IPS-NIHi11 (cell line): ENCODE measurements at places on chromosomes 13 and 19.

DNA sequence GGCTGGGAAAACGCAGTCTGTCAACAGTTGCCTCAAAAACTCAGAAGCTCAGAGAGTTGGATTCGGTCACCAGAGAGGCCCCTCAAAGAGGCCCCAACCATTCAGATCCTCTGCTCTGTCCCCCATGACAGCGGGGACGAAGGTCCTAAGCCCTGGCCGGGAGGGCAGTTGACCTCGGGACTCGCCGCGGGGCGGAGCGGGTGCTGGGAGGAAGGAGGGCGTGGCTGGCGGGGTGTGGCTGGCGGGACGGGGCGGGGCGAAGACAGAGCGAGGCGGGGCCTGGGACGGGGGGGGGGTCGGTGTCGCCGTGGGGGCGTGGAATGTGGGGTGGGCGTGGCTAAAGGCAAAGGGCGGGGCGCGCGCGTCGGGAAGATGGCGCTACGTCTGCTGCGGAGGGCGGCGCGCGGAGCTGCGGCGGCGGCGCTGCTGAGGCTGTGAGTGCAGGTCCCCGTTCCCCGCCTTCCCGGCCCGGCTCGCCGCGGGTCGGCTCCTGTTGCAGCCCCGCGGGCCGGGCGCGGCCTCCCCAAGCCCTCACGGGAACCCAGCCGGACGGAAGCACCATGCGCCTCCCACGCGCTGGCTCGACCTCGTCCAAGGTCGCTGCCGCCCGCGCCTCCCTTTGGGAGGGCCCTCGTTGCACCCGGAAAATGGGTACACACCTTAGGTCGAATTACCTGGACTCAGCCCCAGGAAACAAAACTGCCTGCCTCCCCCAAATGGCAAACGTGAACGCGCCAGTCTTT lies 105.2 kb downstream of the TM9SF2 start:
- DNase-seq = peak; percentile 95

DNA sequence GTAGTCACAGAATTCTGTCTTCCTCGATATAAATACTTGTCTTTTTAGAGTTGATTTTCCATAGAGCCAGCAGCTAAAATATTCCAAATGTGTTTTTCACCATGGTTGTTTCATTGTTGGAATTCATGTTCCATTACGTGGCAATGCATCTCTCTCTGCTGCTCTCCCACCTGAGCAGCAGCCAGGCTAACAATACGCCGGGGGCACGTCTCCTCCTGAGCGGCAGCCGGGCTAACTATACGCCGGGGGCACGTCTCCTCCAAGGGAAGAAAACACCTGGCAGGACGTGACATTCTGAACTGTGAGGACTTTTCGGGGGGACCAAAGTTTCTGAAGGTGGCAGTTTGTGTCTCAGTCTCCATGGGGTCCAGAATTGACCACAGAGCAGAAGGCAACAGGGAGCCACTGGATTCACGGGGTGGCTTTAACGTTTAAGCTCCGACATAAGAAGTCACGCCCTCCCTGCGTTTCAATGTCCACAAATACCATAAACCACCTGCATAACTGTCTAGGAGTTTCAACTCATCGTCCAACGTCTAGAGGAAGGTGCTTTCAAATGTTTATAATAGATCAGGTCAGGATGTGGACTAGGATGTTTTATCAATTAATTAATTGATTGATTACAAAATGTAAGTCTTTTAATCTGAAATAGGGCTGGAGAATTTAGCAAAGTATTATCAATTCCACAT lies 15.1 kb downstream of the PLPP2 start:
- no peak for DNase-seq

GRCh38 chr13:77760893-77761292 lies 63.4 kb downstream of the SLAIN1 start:
- no peak for DNase-seq

GRCh38 chr13:55199134-55199533 lies 1941.6 kb upstream of the PRR20A start:
- DNase-seq = peak; percentile 10

- DNase-seq = no peak
These were observed 447.4 kb downstream of the COG6 start for GRCh38 chr13:40102854-40103253.

DNA sequence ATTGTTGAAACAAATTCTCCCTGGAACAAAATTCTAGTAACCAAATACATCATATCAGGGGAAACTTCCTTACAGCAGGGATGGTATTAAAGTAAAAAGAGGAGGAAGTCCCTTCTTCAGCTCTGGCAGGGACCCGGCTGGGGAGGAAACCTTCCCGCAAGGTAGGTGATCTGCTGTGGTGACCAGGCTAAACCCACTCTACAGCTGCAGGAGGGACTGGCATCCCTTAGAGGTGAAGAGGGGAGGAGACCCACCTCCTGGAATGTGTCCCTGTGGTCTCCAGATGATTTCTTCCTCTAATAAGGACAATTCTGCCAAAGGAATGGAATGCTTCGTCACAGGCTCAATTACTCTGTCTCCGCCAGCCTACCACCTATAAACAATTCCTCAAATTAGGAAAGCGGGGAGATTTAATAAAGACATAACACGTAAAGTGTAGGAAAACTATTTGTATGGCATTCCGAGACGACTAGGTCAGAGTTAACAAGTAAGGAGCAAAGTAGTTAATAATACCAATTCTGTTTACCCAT lies 637 bp upstream of the PDS5B start:
- peak; percentile 26 for DNase-seq

GRCh38 chr13:49395451-49395865 lies 48.4 kb downstream of the CAB39L start:
- DNase-seq = no peak

- DNase-seq = no peak
These were observed 42.7 kb upstream of the VSTM2B start for GRCh38 chr19:29482855-29483640.

GRCh38 chr19:6587093-6587820 lies 3.7 kb downstream of the CD70 start:
- no peak for DNase-seq

- no peak for DNase-seq
These were observed 239.5 kb downstream of the EFNB2 start for GRCh38 chr13:106295971-106296370.

DNA sequence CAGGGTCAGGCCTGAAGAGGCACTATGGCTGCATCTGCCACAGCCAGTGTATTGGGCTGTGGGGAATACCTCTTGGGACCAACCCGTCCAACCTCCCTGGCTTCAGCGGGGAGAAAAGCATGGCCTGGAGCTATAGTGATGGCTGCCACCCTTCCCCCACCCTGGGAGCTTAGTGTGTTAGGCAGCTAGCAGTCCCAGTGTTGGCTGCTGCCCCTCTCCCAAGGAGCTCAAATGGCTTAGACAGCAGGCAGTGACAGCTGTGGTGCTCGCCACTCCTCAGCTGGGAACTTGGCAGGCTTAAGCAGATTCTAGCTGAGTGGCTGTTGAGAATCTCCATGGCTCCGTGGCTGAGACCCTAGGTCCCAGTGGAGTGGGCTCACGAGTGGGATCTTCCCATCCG lies 19.7 kb downstream of the ACOD1 start:
- no peak for DNase-seq

GRCh38 chr13:42752731-42753130 lies 28.7 kb upstream of the FAM216B start:
- no peak for DNase-seq

DNA sequence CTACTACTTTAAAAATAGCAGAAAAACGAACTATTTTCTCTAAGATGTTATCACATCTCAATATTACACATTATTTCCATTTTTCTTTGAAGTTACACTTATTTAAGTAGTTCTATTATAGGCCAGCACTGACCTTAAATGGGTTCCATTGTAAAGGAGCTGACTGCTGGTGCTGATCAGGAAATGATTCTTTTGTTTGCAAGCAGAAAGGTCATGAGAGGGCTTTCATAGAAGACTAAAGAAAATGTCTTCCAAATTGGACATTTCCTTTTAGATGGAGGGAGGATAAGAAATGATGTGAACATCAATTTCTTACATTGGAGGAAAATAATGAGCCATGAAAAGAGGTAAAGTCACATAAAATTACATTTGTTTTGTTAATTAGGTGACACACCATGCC lies 96.2 kb downstream of the SUCLA2 start:
- no peak for DNase-seq

DNA sequence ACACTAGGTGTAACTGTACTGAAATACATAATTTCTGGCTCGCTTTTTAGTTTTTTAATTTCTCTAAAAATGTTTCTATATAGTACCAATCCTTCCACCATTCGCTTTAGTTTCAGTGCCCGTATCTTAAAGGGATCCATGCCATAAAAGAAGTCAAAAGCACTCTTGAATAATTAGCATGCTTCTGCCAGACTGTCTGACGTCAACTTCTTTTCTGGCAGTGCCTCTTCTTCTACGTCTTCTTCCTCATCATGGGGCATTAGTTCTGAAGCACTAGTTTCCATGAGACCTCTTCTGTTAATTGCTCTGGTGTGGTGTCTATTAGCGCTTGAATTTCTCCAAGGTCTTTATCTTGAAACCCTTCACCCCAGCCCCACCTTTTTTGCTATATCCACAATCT lies 93.8 kb upstream of the DOCK9 start:
- no peak for DNase-seq
